ENCODE measurements at places on chromosomes 3 and 15.

- DNase-seq, result no peak
Measured at GRCh38 chr3:61575893-61576292, 14.5 kb downstream of the PTPRG start.

GRCh38 chr3:187641320-187642016 lies 28.7 kb downstream of the SST start:
- DNase-seq, result peak; percentile 75

DNA sequence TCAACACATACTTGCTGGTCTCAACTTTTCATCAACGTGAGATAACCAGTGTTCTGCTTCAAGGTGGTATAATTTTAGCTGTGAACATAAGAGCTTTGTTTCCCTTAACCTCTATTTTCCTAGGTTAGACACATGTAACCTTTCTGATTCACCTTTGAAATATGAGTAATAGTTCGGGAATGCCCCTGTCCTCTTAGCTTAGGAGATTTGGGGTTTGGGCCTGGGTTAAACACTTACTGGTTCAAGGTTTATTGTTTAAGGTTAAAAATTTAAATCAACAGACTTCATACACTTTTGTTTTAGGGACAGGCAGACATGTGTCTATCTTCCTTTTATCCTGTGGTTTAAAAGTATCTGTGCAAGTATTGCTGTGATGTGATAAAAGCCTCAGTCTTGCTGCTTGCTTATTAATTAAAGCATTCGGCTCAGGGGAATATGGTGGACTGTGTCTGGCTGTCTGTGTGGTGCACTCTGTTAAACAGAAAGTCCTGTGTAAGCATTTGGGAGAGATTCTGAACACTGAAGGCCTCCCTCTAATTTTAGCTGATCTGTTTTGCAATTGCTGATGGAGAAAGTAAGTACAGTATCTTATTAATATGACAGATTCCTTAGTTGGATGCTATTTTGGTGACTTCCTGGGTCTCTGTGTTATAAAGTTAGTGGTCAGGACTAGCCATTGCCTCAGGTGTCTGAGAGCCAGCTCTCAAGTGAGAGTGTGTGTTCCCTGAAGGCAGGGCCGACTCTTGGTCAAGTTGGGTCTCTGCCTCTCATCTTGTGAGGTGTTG lies 81.8 kb downstream of the USP13 start:
- no peak for DNase-seq

- no peak for DNase-seq
Measured at GRCh38 chr3:47523310-47524073, 10.0 kb upstream of the ELP6 start.

DNA sequence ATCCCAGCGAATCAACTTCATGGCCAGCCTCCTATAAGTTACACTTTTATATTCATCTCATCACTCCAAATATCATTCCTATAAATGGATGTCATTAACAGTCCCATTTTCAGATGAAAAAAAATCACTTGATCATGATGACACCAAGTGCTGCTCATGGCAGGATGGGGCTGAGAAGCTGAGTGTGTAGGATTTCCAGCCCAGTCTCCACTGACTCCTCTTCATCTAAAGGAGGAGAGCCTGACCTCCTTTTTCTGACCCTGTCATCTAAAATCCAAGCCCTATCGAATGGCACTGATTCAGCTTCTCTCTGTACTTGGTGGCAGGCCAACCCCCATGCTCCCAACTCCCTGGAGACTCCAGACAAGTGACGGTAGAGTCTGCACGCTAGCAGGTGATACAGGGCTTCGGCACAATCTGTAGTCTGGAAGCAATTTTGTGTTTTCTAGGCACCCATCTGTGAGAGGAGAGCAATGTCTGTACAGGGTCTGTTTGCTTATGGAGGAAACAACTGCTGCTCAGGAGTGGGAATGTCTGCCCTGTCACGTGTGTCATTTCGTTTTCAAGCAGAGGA lies 103.2 kb downstream of the EPHB1 start:
- DNase-seq, result peak; percentile 66

- no peak for DNase-seq
Measured at GRCh38 chr3:83524901-83525300, 1433.9 kb upstream of the CADM2 start.

DNA sequence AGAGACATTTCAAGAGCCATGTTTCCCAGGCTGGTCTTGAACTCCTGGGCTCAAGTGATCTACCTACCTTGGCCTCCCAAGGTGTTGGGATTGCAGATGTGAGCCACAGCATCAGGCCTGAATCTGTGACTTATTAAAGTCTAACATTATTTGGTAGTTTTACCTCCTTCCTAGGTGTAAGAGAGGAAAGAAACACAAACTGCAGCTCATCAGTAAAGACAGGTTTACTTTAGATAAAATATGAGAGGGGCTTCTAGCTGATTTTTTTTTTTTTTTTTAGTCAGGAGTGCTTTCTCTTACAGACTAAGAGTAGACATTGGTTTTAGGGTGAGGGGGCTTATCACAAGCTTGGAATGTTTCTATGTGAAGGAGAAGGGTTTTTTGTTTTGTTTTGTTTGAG lies 63.9 kb upstream of the RNU6-1 start:
- DNase-seq, result no peak

GRCh38 chr3:108441518-108441917 lies 68.9 kb downstream of the MYH15 start:
- DNase-seq, result no peak

DNA sequence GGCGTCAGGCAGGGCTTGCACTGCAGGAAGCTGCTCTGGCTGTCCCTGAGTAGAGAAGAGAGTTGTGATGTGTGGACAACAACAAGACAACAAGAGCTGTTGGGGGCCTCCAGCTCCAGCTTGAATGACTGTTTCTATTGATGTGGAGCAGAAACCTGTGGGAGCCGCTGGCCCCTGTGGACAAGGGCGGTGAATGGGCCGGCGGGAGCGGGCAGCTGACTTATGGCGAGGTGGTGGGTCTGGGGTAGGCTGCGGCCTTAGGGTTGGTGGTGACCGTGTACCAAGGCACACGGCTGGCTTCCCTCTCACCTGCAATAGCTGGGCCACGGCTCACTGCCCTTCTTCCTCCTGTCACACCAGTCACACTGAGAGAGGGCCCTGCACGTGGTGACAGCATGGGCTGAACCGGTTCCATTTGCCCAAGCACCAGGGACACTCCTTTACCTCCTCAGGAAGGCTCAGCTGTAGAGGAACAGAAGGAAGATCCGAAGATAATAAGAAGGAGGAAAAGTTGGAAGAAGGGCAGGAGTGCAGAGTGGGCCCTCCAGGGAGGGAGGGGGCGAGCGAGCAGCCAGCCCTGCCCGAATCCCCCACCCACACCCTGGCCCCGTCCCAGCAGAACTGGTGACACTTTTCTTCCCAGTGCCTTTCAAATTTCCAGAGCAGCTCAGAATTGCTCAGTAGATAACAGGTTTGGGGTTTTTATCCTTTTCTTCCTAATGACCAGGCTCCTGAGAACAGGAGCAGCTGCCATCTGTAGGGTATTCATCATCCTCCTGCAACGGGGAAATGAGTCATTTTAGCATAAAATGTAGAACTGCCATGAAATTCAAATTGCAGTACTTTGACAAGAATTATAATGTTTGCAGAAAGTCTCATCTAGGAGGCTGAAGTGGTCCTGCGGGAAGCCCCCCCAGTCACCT lies 136.9 kb downstream of the TJP1 start:
- DNase-seq, result no peak

DNA sequence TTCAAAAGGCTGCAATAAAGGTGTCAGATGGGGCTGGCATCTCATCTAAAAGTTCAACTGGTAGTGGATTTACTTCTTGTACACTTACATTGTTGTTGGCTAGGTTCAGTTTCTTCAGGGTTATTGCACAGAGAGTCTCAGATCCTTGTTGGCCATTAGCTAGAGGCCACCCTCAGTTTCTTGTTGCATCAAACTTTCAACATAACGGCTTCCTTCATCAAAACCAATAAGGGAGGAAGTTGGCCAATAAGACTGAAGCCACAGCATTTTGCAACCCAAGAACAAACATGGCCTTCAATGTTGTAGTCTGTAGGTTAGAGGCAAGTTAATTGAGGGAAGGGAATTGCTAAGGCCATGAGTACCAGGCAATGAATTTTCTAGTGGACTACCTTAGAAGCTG lies 218.0 kb downstream of the ZBBX start:
- DNase-seq, result no peak

- no peak for DNase-seq
Measured at GRCh38 chr3:133487920-133488540, 85.5 kb upstream of the CDV3 start.

DNA sequence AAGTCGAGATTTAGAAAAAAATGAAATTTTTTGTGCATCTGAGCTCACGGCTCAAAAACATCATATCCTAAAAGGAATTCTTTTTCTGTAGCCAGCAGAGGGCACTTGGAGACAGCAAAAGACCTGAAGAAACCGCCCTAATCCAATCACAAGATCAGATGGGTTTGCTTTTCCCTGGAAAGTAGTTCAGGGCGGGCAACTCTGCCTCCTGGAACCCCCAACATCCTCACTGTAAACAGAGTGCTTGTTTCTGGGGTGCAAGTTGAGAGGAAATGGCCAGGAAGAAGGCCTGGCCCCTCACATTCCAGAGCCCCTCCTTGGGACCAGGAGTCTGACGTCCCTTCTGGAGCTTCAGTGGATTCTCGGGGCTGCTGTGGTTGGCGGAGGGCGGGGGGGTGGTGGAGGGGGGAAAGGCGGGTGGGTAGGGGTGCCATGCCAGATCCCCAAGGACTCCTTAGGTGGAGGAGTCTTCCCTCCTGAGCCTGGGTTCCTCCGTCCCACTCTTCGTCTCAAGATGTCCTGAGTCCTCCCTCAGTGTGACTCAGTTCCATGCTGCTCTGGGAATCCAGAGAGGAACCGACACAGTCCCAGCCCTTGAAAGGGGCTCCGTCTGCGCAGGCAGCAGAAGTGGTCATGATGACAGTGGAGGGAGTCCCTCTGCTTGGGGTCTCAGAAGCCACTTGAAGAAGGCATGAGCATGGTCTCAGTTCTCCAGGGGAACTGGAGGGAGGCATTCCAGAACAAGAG lies 35.9 kb downstream of the CCK start:
- DNase-seq, result no peak

DNA sequence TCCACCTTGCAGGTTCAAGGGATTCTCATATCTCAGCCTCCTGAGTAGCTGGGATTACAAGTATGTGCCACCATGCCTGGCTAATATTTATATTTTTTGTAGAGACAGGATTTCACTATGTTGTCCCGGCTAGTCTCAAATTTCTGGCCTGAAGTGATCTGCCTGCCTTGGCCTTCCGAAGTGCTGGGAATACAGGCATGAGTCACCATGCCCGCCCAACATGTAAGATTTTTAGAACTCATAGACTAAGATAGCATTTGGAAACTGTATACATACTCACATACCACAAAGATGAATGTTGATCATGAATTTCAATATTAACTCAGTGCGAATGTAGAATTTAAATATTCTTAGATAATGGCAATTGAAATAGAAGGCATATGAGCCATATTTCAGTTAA lies 718.9 kb downstream of the NLGN1 start:
- DNase-seq, result no peak

DNA sequence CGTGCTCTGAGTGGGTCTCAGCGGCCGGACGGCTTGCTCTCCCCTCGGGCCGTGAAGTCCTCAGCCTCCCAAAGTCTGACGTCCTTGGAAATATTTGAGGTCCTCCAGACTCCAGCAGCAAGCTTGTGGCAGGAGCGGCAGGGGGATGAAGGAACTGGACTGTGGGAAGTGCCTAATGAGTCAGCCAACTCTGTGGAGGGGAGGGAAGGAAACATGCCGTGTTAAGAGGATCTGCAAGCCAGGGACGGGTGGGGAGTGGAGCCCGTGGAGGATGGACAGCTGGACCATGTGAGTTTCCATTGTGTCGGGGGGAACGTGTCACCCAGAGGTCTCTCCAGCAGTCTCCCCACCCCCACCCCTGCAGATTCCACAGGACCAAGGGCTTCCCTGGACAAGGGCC lies 39.4 kb upstream of the IDH2 start:
- DNase-seq, result no peak

DNA sequence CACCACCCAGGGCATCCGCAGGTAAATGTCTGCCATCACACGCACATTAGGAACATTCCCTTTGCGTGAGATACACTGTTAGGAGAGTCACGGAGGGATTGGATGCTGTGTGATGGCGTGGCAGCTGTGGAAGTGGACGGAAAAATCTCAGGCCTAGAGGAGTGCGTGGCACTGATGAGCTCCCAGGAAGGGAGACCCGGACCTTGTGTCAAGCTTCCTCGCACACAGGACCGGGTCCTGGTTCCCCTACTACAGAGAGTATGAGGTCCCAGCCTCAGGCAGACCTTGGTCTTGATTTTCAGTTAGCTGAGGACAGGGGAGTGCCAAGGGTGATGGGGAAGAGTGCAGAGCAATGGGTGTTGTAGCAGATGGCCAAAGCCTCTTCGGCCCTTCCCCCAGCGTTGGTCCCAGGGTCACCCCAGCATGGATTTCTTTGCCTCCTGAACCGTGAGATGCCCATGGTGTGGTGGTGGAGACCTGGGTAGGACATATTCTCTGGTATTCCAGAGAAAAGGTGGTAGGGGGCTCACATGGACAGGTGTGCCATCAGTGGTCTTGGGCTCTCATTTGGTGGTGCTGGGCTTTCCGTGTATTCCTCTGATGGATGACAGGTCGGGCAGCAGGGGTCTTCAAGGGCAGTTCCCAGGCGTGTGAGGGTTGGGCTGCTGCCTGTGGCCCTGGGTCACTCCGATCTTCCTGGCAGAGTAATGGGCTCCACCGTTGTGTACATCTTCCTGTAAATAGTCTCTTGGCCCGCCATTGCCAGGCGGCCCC lies 105.1 kb downstream of the SNRPN start:
- no peak for DNase-seq

- no peak for DNase-seq
Measured at GRCh38 chr3:46717447-46718231, at the start of gene PRSS50. TSS of gene PRSS50 (minus strand) at chr3:46717869. CDS start at chr3:46717824, 45 bp downstream.

DNA sequence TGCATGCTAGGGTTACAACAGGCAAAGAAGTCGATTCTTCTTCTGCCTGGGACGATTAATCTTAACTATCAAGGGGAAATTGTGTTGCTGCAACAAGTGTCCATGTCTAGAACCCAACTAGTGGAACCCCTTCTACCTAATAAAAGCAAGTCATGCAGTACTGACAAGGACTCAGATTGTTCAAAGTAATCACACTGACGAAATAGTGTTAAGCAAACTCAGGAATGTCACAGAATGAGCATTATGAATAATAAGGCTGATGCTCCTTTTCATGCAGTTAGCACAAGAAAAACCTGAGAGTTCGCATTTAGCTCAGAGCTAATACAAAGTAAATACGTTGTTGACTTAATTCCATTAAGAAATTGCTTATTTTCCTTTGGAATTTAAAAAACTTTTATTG lies 47.5 kb upstream of the TRIM42 start:
- DNase-seq, result no peak

GRCh38 chr3:55471522-55472280 lies 15.4 kb downstream of the WNT5A start:
- no peak for DNase-seq

DNA sequence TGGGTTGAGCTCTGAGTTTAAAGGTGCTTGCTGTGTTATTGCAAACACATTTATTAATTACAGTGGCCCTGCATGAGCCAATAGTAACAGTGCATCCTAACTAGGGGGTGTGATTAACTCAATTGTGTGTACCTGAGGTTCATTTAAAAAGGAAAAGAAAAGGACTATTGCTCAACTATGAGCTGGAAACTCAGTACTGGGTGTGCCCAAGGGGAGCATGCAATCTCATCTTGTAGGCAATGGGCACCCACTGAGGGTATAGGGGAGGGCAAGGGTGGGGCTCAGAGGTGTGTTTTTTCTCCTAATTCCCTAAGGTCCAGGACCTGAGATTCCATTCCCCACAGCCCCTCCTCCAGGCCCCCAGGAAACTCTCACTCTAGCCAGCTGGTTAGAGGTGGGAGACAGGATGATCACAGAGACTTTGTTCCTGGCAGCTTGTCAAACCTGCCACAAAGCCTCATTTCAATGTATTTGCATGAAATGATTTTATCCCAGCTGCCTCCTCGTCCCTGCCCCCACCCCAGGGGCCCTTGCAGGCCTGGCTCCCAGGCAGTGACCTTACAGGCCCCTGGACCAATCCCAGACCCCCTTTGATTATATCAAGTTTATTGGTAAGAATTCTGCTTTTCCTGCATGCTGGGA lies 220.7 kb downstream of the TBC1D2B start:
- DNase-seq, result no peak

Data from DMS153 (cell line).